Erythroblast (primary cell): ENCODE measurements at places on chromosomes 1 and 21.

GRCh38 chr1:45334308-45335245, 5.4 kb upstream of the TOE1 start:
- peak; percentile 40 for DNase-seq

GRCh38 chr1:8408151-8408839, 90.4 kb downstream of the SLC45A1 start:
- DNase-seq: no peak

DNA sequence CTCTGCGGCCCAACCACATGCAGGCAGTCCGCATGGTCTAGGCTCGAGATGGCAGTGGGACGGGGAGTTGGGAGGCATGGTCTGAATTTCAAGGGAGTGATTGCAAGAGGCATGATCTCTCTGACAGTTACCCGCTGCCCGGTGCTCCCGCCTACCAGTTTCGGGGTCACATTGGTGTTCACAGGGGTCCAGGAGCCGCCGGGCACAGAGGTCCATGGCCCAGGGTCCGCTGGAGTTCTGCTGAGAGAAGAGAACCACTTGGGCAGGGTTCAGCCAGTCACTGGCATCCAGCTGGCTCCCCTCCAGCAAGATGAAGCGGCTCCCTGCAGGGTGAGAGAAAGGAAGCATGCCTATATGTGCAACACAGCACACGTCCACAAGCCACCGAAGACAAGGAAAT, 141.3 kb downstream of the ASTN1 start:
- no peak for DNase-seq

- DNase-seq: no peak
These were observed 101.8 kb downstream of the RHOU start for GRCh38 chr1:228837032-228837431.

DNA sequence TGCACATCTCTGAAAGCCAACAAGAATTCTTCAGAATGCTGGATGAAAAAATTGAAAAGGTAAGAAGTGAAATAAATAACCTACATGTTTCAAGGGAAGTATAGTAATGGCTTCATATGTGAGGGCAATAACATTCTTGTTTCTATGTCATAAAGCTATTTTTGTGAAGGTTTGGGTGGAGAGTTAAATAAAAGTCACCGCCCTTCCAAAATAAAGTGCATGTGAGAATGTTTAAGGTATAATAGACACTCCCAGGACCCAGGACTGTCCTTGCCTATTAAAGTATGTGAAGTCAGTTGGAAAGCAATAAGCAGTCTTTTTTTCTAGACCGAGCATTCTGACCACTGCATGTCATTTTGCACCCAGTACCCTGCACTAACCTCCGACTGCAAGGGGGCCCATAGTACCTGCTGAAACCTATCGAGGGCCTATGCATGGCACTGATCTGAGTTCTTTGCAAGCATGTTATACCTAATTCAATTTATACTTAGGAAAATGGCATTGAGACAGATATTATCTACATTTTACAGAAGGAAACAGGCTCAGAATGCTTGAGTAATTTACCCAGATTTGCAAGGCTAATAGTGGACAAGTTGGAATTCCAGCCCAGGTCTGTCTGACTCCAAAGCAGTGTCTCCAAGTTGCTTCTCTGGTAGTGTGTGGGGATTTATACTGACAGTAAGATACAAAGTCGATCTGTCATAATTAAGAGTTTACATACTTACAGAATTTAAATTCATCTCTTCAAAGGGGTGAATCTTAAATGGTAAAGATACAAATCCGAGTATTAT, 156.1 kb downstream of the EDEM3 start:
- no peak for DNase-seq

DNA sequence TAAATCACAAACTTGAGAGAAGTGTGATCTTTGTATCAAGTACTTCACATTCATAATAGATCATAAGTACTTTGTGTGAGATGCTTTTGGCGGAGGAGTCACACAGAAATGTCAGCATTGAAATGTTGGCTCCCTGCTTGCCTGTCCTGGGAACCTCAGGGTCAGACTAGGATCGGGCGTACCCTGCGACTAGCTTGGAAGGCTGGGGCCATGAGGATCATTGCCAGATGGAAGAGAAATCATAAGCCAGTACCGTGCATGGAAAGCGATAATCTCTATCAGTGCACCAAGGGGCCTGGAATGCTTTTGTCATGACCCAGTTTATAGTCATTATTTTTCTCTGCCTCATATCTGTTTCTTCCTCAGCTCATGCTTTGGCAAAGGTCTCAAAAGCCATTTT, 35.5 kb downstream of the MTR start:
- DNase-seq: no peak

GRCh38 chr1:117128323-117129079, 7.0 kb upstream of the TRIM45 start:
- peak; percentile 48 for DNase-seq

DNA sequence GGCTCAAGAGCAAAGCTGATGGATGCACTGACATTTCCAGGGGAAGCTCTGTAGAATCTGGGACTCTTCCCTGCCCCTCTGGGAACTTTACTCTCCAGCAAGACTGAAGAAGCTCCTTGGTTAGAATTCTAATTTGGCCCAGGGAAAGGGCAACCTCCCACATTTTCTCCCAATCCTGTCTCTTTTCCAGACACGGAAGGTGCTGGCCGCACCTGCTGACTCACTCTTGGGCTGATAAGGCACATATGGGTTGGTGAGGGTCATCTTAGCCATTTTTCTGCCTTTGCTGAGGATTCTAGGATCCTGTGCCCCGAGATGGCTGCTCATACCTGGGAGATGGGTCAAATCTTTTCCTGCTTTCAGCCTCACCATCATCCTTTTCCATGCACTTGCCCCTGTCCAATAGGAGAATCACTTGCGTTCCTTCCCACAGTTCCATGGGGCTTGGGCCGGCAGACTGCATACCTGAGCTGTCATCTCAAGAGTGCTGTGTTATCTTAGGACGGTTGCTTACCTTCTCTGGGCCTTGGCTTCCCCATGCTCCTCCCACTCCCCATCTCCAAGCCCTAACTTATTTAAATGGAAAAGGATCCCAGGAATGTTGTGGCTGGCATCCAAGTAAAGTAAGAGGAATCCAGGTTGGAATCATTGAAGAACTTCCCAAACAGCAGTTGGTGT, 1.3 kb downstream of the TINAGL1 start:
- DNase-seq: no peak

DNA sequence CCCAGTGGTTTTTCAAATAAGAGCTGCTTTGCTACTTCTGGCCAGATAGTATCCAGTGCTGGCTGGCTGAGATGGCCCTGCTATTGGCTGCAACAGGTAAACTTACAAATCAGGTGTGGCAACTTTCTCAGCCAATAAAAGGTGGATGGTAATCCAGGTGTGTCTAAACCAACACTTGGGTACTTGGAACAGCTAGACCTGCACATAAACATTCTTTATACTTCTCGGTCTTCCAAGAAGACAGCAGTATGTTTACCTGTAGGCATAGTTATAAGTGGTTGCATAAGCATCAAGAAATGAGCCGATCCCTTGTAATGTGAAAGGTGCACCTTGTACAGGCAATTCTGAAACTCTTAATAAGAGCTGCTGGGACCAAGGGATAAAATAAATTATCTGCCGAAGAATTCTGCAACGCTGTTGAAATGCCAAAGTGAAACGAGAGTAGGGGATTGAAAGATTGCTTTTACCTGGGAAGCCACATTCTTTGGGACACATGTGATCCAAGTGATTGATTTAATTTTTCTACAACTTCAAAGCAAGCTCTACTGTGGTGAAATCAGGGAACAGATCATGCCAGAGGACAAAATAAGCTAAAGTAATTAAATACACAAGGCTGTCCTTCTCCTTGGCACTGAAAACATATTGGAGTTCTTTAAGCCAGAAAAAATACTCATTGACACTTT, at the start of gene CLDN8:
Gene CLDN8, minus strand, starts transcription at position 57 of the 683 bp plus-strand sequence. CDS start 172 bp downstream, outside the sequence.
- no peak for DNase-seq

- no peak for DNase-seq
These were observed 270.3 kb downstream of the COL11A1 start for GRCh38 chr1:102838016-102838415.

- no peak for DNase-seq
These were observed 122.9 kb downstream of the UBR4 start for GRCh38 chr1:19087017-19087736.

DNA sequence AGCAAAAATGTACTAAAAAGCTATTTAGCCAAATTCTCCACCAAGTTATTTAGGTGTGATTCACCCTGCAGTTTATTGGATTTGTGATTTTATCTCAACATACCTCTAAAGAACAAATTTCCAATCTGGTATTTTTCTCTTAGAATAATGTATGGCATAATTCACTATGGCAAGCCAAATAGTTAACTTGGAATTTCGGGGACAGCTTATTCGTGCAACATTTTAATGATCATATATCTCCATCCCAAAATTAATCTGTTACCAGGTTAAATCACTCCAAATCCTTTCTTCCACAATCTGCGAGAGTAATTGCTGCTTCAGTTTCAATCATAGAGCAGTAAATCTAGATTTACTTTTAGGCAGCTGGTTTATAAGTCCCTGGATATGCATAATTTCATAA, 53.4 kb downstream of the ERICH3 start:
- no peak for DNase-seq

DNA sequence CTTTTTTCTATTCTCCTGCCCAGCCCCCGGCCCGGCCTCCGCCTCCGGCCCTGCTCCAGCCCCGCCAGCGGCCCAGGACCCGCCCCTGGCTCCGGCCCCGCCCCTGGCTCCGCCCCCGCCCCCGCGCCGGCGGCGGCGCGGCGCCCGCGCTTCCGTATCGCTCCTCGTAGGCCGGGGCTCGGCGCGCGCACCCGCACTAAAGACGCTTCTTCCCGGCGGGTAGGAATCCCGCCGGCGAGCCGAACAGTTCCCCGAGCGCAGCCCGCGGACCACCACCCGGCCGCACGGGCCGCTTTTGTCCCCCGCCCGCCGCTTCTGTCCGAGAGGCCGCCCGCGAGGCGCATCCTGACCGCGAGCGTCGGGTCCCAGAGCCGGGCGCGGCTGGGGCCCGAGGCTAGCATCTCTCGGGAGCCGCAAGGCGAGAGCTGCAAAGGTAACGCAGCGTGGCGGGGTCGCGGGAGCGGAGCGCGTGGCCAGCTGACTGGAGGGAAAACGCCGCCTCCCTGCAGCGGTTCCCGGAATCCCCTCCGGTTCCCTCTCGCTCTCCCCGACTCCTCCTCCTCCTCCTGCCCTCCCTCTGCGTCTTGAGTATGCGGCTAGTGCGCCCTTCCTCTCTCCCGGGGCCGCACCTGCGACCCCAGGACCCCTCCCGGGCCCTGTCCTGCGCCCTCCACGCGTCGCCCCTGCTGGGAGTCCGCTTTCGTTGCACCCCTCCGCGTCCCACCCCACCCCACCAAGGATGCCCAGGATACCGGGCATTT, at the start of gene IFNAR2:
Gene IFNAR2, plus strand, starts transcription at position 155 of the 761 bp plus-strand sequence. CDS start 11,985 bp downstream, outside the sequence.
- DNase-seq: peak; percentile 76

GRCh38 chr21:39796466-39796865, 51.5 kb downstream of the IGSF5 start:
- no peak for DNase-seq
